Bone marrow (tissue), 2 donors: ENCODE measurements at places on chromosomes 5 and 9.

GRCh38 chr9:115786321-115786720, 367.3 kb upstream of the PAPPA start:
- no peak for DNase-seq

- no peak for DNase-seq
These were observed 500.7 kb downstream of the CDH12 start for GRCh38 chr5:22352493-22352892.

- no peak for DNase-seq
These were observed 229.4 kb downstream of the SNCAIP start for GRCh38 chr5:122541388-122541787.

- no peak for DNase-seq
These were observed 22.4 kb downstream of the GOLGA2 start for GRCh38 chr9:128253140-128253990.

DNA sequence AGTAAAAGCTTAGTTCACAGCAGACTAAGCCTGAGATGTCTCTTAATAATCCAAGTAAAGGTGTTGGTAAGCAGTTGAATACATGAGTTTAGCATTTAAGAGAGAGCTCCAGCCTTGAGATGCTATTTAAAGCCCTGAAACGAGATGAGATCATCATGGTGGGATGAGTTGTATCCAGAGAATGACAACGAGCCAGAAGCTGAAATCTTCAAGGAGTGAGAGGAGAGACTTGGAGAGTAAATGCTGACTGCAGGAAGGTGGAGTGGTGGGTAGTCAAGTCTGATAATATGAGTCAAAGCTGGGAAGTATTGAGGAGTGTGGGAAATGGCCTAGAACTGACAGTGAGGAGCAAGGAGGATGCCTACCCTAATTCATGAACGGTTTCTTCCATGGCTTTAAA, 53.7 kb downstream of the PLAC8L1 start:
- no peak for DNase-seq

DNA sequence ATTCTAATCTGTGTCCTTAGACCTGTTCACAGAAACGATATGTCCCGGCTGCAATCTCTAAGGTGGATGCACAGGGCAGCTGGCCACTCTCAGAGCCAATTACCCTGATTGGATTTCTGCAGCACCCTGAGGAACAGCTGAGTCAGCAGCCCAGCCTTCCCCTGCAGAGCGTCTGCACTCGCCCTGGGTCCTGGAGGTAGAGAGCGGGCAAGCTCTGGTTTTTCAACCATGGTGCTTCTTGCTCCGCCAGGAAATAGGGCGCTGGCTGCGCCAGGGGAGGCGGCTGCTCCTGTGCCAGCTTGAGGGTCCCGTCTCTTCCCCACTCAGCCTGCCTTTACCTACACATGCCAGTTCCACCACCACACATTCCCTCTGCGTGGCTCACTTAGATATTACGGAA, 19.2 kb downstream of the NDUFS6 start:
- no peak for DNase-seq

DNA sequence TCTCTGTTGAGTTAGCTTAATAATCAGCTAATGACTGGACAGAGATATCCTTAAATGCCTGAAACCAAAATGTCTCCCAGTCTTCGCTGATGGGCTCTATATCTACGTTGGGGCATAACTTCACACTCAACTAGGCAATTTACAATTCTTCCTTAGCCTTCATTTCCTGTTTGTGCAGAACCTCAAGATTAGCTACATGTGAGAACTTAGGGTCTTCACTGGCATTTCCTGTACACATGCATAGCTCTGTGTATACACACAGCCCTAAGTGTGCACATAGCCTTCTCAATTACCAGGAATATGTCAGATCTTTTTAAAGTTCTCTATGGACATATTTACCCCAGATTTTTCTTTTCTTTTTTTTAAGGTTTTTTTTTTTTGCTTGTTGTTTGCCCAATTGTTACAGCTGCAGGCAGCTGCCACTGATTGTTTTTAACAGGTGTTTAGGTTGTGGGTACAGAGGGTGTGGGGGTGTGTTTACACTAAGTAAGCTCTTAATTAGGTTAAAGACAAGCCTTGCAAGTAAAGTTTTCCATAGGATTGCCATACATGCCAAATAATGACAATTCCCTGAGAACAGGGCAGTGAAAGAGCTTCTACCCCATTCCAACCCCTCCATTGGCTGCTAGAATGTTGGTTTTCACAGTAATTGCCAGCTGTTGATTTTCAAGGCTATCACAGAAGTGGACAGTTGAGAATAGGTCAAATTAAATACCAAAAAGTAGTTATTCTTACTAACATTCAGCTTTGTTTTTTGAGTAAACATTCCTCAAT, 441.0 kb downstream of the TLE4 start:
- DNase-seq = no peak

DNA sequence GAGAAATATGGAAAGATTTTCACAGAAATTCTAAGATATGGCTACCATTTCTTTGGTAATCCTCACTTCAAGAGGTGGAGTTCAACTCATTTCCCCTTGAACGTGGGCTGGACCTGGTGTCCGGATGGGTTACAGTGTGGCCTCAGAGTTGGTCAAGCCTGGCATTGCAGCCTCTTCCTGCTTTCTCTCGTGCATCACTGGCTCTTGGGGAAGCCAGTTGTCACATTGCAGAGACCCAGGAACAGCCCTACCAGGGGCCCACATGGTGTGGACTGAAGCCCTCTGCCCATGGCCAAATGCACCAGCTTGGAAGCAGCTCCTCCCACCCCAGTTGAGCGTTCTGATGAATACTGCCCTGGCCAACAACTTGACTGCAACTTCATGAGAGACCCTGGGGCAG, 47.7 kb upstream of the FCN1 start:
- no peak for DNase-seq

GRCh38 chr5:150948539-150948938, 43.8 kb upstream of the ZNF300 start:
- no peak for DNase-seq

GRCh38 chr9:72149231-72149975, at the start of gene GDA:
Gene GDA, plus strand, starts transcription at chr9:72149440. Its CDS starts 120 bp downstream, at chr9:72149560.
- DNase-seq = no peak

DNA sequence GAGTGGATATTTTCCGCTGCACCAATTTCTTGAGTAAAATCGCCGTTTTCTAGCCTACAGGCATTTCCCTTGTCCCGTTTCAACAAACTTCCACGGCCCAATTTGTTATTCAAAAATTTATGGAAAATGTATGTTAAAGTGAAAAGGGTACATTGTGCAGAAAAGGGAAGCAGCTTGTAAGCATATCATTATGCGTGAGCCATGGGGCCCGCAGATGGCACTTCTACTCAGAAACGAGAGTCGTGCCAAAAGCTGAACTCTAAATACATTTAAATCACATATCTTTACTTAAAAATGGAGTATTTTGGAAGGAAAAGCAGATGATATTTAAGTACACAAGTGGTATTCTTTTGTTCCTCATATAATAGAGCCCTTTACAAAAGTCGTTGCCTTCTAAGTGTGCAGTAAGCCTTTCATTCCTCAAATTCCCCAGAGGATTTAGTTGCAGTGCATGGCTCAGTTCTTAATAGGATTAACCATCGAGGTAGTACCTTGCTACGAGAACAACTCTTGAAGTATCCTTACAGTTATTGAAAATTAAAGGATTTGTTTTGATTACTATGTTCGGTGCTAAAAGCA, 1227.2 kb upstream of the WWC1 start:
- no peak for DNase-seq

DNA sequence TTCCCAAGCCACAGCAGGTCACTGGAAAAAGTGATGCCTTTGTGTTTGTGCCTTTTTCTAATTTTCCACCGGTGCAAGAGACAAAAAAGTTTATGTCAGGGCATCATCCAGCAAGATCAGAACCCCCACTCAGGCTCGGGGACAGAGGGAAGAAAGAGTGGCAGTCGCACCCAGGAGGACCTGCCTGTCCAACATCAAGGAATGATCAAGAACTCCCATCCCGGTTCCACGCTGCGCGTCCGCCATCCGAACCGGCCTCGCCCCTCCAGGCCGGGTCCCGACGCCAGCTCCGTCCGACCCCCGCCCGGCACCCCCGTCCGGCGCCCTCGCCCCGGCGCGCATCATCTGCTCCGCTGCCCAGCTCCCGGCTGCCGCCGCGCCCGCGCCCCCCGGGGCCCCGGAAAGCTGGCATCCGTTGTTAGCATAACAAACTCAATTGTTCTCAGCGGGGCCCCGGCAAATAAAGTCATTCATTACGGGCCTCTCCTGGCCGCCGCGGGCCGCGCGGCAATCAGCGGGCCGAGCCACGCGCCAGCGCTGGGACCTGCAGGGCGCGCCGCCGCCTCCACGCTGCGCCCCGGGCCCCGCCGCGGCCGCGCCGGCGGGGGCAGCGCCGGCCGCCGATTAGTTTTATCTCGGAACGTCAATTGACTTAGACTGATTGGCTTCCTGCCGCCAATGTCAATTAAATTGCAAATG, 48.1 kb downstream of the PAX5 start:
- DNase-seq = no peak

DNA sequence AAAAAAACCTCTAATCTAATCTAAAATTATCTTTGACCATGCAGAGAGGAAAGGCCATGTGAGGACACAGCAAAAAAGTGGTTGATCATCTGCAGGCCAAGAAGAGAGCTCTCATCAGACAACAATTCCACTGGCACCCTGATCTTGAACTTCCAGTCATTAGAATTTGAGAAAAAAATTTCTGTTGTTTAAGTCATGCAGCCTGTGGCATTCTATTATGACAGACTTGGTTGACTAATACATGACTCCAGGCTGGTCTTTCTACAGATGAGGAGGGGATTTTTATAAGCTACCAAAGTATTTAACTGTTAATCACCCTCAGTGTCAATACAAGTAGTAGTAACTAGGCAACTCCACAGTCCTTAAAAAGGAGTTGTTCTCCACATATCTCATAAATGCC, 358.5 kb upstream of the RGMB start:
- no peak for DNase-seq

GRCh38 chr5:83586874-83587776, 115.6 kb downstream of the VCAN start:
- no peak for DNase-seq

DNA sequence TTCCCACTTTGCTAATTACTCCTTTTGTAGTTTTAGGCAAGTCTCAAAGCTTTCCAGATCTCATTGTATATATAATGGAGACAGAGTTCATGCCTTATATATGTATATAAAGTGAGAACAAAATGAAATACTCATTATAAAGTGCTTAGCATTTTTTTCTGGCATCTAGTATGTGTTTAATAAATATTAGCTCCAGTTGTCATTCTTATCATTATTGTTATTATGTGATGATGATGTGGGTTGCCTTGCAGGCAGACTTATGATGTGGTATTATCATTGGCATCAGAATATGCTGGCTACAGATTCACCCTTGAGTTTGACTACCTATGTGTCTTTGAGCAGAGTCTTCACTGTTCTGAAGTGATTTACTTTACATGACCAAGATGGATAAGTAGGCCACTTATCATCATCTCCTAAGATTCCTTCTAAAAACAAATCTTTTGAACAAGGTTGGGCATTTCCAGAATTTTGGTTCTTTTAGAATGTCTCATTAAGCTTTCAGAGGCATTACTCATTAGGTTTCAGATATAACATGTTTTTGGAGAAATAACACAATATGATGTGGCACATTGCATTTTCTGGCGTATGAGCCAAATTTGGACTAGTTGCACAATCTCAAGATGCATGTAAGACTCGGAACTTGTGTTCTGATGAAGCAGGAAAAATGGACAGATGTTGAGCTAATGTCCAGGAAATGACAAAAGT, 145.6 kb upstream of the TNC start:
- DNase-seq = no peak

DNA sequence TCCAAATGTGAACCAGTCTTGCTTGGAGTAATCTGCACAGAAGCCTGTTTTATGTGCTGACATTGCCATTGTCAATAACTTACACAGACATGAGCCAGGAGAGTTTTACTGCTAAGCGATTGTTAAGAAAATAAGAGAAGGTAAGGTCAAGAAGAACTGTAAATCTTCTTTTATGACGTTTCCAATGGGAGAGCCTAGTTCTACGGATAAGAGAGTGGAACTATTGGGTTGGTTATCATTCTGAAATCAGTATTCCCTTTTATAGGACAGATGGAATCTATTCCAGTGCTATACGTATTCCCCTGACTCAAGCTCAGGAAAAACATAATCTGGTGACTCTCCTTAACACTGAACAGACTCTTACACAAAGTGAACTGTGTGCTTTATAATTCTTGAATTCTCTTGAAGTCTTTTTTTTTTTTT, 137.9 kb upstream of the OTULINL start:
- no peak for DNase-seq

GRCh38 chr9:110926828-110927487, 111.3 kb downstream of the LPAR1 start:
- no peak for DNase-seq

DNA sequence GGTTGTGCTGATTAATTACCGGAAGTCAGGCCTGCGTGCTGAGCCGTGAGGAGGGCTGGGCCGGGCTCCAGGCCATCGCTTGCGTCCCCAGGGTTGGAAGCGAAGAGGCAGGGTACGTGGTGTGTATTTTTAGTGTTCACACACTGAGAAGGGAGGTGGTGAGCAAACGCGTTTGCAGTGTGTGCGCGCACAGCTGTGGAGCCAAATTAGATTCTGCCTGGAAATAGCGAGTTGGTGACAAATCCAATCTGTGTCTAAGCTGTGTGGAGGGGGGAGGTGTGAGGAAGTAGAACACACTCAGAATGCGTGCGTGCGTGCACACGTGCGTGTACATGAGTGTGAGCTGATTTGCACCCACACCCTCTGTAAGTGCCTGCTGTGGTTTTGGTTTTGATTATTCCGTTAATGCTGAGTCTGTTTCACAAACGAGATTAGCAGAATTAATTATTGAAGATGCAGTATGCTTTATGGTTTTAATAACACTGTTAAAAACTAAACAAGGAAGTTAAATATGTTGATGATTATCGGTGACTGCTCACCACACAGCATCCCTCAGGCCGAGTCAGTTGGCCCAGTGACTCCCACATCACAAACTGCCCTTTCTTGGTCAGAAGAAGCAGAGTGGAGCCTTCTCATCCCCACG, 111.8 kb upstream of the FCN2 start:
- no peak for DNase-seq

DNA sequence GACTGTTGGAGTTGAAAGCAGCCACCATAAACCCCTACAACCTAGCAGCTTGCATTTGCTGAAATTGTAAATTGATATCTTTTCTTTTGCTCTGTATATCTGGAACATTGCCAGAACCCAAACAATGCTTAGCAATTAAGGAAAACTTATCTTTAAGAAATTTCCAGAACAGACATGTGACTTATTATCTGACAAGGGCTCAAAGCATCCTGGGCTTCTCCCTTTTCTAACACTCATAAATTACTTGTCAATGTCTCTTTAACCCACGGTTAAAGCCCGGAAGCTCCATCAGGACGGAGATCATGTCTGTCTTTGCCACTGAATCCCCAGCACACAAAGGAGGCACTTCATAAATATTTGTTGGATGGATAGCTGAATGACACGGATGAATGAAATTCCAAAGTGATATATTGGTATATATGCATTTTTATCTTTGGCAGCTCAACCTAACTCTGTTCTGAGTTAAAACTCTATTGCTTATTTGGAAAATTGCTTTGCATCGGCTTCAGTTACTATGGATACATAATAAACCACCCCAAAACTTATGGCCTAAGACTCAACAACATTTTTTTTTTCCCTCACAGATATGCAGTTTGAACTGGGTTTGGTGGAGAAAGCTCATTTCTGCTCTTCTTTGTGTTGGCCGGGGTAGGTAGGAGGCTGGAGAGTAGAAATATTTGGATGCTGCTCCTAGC, 103.1 kb upstream of the CLINT1 start:
- DNase-seq = no peak

GRCh38 chr5:19903611-19904010, 84.4 kb downstream of the CDH18 start:
- no peak for DNase-seq
